ENCODE measurements at places on chromosomes 16 and 17. TPM values are rescaled to one million over a fixed set of nuclear protein-coding genes. Genes with fewer than 3 reads are reported as not detected.

BCO1 gene
- total RNA-seq: 0.24 TPM

TPSD1 gene
- total RNA-seq: not detected

MT1H gene
- not detected for total RNA-seq

CDH13 gene
- 41.9 TPM for total RNA-seq

CDR2L gene
- 23.4 TPM for total RNA-seq

NPIPB2 gene
- total RNA-seq: 1.7 TPM

TNP2 gene
- not detected for total RNA-seq

TUBG2 gene
- total RNA-seq: 4.8 TPM

CUEDC1 gene
- 5.8 TPM for total RNA-seq

KCNH6 gene
- total RNA-seq: not detected

SLC52A1 gene
- total RNA-seq: 1.7 TPM

SOST gene
- total RNA-seq: not detected

TAT gene
- not detected for total RNA-seq

MLKL gene
- total RNA-seq: 6.6 TPM

GPR142 gene
- total RNA-seq: not detected

PLK1 gene
- 6.0 TPM for total RNA-seq

KRTAP4-5 gene
- total RNA-seq: not detected

KCNJ18 gene
- not detected for total RNA-seq

ZSCAN10 gene
- total RNA-seq: not detected

SDK2 gene
- 7.5 TPM for total RNA-seq

COPZ2 gene
- total RNA-seq: 4.8 TPM

KRT39 gene
- not detected for total RNA-seq

SP6 gene
- 2.2 TPM for total RNA-seq

PIGW gene
- 10.2 TPM for total RNA-seq

CMTM1 gene
- not detected for total RNA-seq

TERB1 gene
- total RNA-seq: 0.21 TPM

KSR1 gene
- 5.1 TPM for total RNA-seq

NATD1 gene
- 1.3 TPM for total RNA-seq

RAB26 gene
- 1.7 TPM for total RNA-seq
